ENCODE measurements at places on chromosomes 13 and 19.
A peak's percentile ranks its signal among the peaks of the same experiment; 100 is the strongest.

- DNase-seq: peak; percentile 54
Measured at GRCh38 chr19:52689843-52690368, 44.9 kb downstream of the ZNF611 start.

DNA sequence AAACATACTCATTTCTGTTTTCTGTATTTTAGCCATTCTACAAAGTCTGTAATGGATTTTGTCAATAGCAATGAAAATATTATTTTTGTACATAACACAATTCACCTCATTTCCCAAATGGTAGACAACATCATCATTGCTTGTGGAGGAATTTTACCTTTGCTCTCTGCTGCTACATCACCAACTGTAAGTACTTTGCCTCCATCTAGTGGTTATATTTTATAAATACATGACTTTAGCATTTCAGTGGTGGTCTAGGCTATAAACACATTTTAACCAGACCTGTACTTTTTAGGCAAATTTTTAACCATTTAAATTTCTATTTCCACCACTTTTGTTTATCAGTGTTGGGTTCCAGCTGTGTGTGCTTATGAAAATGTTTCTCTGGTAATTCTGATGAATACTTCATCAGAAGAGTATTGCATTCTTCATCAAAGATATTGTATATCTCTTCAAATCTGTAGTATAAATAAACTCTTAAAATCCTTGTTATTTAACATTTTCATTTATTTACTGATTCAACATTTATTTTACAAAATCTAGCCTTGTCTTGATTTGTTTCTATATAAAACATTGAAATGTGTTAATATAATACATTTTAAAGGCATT, 222.4 kb downstream of the NBEA start:
- DNase-seq: no peak

GRCh38 chr13:65650321-65650720, 1579.8 kb downstream of the PCDH9 start:
- DNase-seq: no peak

DNA sequence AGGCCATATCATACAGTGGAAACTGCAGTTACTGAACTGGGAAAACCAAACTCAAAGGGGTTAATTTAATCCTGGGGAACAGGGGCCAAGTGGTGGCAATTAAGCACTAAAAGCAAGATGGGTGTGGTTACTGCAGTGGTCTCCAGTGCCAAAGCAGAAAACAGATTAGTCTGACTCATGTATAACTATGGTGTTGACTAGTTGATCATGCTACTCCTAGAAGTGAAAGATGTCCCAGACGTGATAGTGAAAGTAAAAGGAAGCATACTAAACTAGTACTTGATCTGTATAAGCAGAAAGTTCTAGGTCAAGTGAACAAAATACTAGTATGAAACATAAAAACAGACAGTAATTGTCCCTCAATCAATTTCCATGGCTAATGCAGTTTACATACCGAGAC, 360.0 kb upstream of the SLITRK5 start:
- no peak for DNase-seq

DNA sequence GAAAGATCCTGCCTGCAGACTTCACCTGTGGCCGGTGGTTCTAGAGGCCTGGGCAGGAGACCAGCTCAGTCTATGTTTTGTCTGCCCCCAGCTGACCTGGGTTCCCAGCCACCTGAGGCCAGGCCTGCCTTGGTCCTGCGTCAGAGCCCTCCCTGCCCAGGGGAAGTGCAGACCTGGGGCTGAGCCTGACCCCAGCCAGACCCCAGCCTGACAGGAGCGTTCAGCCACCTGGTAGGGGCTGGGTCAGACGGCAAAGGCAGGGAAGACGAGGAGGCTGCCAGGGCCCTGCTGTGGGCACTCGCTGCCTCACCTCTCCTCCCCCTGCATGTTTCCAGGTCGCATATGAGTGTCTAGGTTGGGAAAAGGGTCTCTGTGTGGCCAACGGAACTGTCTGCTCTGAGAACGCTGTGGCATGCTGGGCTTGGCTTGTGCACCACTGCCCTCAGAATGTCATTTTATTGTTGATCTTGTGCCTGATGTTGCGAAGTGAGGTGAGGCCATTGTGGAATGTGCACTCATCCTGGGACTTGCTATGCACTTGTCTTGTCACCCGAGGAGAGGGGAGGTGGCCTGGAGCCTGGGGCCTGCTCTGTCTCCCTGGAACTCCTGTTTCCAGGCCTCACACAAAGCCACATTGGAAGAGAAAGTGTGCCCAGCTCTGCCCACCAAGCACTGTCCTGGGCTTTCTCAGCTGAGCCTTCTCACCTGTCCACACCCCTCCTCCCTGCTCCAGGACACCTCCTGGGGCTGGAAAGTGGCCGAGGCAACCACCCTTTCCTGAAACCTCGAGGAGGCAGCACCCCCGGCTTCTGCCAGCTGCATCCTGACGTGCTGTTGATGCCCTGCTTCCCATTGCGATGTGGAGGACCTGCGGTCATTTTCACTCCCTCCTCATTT, 15.2 kb upstream of the MCF2L start:
- DNase-seq: no peak

- peak; percentile 95 for DNase-seq
Measured at GRCh38 chr13:114281351-114282040, at the start of gene UPF3A. TSS of gene UPF3A (plus strand) at chr13:114281601. CDS start at chr13:114281640, 39 bp downstream.

GRCh38 chr13:110802260-110802659, 88.8 kb downstream of the ING1 start:
- DNase-seq: no peak

DNA sequence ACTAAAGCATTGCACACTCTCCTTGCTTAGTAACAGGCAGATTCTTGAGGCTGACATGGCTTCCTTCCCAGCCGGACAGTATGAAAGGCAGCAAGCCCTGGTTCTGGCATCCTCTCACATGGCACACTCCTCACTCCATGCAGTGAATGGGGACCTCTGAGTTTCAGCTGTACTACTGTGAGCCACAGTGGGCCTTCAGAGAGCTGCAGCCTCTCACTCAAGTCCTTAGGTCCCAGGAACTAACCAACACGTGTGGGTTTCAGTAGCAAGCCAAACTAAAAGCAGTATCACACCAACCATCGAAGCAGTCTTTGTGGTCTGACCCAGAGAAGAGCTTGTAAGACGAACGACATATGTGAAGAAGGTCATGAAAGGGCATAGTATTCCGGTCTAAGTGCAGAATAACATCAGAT, 128.2 kb downstream of the TBC1D4 start:
- no peak for DNase-seq

GRCh38 chr19:48910803-48911202, 10.7 kb downstream of the NUCB1 start:
- DNase-seq: no peak

DNA sequence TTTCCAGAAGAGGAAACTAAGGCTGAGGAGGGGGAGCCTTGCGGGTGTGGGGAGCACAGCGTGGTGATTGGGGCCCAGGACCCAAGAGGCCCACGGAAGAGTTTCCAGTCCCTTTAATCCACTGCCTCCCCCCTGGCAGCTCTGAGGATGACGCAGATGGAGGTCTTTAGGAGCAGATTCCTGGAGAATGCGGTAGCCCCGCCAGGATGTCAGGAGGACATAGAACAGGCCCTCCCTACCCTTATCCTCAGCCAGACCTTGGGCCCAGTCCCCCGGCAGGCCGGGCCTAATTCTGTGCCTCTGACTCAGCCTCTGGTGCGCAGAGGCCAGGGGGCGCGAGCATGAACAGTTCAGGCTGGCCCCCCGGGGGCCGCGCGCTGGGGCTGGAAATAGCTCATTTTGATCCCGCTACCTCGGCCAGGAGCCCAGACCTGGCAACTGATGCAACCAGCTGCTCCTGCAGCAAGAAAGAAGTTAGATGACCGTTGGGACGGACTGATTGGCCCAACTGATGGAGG, 461 bp upstream of the HSPB6 start:
- DNase-seq: peak; percentile 66

- DNase-seq: no peak
Measured at GRCh38 chr13:109212650-109213049, 573.7 kb downstream of the IRS2 start.

DNA sequence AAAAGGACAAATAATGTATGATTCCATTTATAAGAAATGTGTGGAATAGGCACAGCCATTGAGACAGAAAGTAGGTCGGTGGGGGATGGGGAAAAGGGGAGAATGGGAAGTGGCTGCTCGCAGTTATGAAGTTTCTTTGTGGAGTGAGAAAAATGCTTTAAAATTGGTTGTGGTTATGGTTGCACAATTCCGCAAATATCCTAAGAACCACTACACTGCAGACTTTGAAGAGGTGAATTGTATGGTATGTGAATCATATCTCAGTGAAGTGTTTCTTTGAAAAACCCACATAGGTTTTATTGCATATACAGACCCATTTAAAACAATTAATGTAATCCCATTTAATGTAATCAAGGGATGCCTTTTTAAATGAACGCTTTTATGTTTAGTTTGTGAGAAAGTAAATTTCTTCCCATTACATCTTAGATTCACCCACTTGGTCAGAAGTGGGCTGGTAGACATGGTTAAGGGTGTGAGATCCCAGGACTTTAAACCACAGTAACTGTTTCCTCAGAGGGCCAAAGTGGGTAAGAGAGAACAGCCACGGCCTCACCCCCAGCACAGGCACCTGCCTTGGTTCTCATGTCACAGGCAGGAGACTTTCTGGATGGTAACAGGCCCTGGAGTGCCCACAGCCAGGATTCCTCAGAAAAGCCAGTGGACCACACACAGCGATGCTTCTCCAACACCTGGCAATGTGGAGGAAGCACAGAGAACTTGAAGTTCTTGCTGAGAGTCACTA, 119.3 kb upstream of the GJB6 start:
- DNase-seq: no peak

GRCh38 chr19:16778796-16779411, 50.3 kb upstream of the SIN3B start:
- no peak for DNase-seq

DNA sequence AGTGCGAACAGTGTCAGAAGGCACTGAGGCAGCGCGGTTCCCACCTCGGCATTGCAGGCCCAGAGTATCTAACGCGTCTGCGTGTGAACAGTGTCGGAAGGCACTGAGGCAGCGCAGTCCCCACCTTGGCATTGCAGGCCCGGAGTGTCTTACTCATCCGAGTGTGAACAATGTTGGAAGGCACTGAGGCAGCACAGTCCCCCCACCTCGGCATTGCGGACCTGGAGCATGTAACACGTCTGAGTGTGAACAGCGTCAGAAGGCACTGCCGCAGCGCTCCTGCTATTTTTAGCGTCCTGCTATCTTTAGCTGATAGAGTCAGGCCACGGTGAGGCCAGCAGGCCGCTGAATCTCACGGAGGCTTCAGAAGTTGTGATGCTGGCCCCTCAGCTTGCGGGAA, 39.6 kb downstream of the ATP11A start:
- DNase-seq: no peak

DNA sequence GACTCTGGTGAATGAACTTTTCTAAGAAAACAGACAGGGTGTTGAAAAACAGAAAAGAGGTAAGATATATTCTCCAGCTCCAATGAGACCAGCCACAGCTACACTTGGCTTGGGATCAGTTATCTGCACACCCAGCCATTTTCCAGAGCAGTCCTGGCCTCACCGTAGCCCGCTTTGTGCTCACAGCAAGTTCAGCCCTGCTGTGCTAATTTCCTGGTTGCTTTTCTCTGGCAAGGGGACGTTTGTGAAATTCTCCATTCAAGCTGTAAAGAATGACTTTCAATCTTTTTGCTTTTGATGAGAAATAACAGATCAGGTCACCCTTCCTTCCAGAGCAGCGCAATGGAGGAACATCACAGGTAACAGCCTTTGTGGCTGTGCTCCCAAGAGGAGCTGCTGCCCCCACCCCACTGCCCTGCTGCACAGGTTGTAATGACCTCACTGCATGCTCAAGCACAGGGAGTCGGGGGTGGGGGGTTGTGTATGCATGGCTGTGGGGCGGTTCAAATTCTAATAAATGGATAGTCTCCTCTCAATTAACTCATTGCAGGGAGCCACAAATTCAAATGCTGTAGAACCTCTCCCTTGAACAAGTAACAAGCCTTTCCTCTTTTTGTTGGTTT, 516.6 kb upstream of the NBEA start:
- no peak for DNase-seq

- DNase-seq: no peak
Measured at GRCh38 chr13:103716718-103717117, 650.5 kb upstream of the SLC10A2 start.

- no peak for DNase-seq
Measured at GRCh38 chr13:98858191-98858590, 105.7 kb upstream of the SLC15A1 start.

DNA sequence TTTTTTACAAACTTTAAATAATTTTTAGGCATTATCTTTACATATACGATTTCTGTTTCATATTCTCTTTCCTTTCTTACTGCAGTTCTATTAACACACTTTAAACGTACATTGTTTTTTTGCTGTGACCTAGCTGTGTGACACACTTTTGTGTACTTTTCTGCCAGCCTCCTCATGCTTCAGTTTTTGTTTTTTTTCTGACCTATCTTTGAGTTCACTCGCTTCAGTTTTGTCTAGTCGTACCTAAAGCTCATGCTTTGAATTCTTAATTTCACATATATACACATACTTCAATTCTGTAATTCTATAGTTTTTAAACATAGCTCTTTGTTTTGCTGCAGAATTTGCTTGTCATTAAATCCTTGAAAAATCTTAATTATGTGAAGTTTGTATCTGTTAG, 150.4 kb downstream of the PDS5B start:
- no peak for DNase-seq

DNA sequence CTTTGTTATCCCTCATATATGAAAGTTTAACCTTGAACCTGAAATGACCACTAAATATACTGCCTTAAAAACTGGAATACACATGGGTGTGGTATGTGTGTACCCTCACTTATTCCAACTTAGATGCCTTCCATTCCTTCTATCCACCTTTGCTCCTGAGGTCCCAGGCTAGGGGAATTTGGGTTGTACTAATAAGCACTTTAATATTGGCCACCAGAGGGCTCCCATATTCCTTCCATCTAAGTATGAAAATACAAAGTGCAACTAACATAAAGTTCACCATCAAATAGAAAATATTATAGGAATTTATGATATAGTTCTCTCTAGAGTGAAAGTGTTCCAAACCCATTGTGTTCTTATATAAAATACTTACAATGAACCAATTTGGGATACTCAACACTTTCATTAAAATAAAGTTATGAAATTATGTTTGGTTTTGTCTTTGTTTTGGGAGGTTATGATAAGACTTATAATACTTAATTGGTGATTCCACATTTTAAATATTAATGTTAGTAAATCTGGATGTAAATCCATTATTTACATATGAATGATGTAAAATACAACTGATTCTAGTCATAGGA, 62.3 kb downstream of the ITGBL1 start:
- no peak for DNase-seq

DNA sequence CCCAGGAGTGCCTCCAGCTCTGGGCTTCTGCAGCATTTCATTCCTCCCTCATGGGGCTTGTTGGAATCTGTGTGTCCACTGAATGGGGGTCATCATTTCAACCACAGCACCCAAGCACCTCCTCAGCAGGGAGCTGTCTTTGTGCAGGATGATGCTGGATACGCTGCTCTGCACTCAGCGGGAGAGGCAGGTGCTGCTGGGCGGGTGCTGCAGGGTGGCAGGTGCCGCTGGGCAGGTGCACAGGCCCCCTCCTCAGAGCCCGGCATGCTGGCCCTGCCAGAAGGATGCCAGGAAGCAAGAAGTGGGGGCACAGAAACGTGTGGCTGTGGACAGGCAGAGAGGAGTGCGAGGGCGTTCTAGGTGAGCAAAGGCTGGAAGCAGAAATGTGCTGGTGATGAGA, 121.8 kb upstream of the VSTM2B start:
- no peak for DNase-seq

- no peak for DNase-seq
Measured at GRCh38 chr13:50589139-50589538, 254.4 kb downstream of the DLEU7 start.

- no peak for DNase-seq
Measured at GRCh38 chr13:101267656-101268055, 148.7 kb downstream of the NALCN start.

Data from left lobe of liver (tissue), 2 donors.